CD4-positive, alpha-beta memory T cell (primary cell): ENCODE measurements at places on chromosomes 6 and 20.

DNA sequence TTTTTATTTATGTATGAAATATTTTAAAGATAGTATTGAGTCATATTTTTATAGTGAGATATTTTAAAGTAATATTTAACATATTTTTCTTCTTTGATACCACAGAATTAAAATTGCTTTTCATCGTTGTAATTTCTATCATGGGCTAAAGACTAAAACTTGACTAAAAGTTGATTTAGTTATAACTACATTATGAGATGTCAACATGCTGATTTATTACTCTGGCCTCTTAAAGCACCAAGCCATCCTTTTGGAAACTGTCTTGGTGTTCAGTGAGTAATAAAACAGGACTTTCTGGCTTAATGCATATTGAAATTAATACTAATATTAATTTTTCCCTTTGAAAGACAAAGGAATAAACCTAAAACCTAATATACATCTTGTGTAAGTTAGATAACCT lies 95.2 kb upstream of the ADGRF4 start:
- DNase-seq: no peak

GRCh38 chr6:25324066-25324762 lies 45.0 kb downstream of the CARMIL1 start:
- DNase-seq: no peak

GRCh38 chr6:158544428-158544827 lies 15.5 kb upstream of the TMEM181 start:
- no peak for DNase-seq

GRCh38 chr6:97850458-97851212 lies 567.6 kb upstream of the MMS22L start:
- DNase-seq: no peak

DNA sequence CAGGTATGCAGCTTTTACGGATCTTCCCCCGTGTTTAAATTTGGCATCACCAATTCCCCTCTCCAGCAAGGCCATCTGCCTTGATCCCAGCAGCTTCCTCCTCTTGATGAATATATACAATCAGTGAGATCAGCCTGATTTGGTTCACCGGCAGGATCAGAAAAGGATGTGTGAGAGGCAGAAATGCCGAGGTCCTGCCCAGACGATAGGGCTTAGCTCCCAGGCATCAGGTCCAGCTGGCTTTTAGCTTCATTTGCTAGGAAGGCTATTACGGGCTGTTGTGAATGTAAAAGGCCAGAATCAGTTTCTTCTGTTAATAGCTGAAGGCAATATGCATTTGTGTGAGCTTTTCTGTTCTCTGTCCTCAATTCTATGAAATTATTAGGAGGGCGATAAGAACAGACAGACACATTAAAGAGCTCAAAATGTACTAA lies 372.8 kb downstream of the BTBD9 start:
- DNase-seq: no peak

- no peak for DNase-seq
Measured at GRCh38 chr20:63054681-63055240, 48.0 kb upstream of the BHLHE23 start.

DNA sequence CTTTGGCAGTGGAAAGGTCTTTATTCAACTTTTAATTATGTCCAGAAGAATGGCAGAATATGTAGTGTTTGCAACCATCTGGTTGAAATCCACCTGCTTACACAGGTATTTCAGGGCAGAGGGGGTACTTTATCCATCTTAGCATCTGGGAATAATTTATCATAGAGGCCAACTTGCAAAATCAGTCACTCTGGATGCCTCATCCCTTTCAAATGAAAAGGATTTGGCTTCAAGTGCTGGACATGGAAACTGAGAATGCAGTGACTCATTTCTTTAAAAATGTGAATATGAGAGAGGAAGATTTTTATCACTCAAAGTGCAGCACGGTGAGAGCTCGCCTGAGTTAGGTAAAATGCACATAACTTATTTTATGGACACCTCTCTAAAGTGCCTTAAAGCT lies 758.3 kb downstream of the KIF16B start:
- DNase-seq: no peak

DNA sequence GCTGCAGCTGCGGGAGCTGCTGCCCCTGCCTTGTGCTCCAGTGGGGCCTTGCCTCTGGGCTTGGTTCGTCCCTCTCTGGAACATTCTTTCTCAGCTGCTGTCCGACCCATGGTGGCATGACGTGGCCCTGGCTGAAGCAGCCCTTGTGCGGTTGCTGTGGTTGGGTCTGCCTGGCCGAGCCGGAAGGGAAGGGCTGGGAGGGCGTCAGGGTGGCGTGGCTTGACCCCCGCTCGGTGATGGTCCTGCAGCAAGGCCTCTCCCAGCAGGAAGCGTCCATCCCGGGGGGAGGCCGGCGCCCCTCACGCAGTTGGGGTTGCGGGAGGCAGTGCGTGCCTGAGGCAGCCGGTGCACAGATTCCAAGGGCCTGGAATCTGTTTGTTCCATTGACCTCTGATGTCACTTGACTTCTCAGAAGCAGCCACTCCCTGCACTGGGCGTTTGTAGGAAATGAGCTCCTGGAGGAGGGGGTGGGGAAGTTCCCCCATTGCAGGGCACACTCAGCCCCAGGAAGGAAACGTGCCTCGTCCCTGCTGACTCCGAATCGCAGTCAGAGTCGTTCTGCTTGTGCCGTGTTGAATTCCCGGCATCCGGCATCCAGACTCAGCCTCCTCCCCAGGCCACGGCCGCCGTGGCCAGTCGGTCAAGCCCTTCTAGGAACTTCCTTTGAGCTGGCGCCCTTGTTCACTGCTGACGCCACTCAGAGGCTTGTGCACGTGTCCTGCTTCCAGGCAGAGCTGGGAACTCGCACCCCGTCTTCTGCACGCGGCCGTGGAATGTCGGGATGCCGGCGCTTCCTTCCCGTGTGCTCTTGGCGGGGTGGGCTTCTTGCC lies 9.7 kb upstream of the TNFRSF6B start:
- no peak for DNase-seq

DNA sequence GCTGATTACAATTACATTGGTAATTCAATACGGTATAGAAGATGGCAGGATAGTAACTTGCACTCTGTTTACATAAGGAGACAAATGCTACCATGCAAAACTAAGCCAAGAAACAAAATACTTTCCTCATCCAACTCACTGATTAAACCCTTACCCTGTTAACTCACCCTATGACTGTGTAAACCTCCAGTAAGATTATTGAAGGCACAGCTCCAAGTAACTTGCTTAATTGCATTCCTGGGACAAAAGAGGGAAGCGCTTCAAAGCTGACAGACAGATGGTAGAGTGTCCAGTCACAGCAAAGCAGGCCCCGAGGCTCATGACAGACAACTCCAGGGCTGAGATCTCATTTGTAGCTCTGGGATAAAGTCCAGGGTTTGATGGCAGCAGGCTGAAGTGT lies 6.9 kb upstream of the KIF16B start:
- DNase-seq: no peak

DNA sequence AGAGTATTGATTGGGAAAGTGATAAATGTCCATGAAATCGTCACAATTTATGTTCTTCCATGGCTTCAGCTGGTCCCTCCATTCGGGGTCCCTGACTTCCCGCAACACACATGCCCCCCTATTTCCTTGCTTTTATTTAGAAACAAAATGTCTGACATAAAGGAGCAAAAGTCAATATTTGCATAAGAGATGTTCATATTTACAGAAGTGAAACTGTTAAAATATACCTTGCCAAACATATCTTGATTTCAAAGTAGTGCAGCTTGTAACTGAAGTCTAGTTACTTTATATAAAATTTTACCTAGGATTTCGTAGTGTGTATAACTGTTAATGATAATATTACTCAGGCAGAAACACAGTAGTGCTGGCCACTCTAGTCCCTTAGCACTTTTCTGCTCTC lies 548.9 kb upstream of the ADGRB3 start:
- DNase-seq: no peak

DNA sequence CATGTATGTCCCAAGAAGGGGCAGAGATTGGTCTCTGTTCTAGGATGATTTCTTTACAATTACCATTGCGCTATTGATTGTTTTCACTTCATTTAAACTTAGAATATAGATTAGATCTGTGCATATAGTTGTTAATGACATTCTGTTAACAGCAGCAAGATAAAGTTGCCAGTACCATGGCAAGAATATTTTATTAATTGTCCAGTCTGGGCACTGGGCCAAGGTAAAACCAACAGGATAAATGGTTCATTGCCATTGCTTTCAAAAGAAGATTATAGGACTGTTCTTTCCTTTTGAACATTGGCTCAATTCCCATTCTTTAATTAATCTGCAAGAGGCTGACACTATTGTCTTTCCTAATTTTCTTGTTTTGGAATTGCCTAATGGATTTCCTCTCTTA lies 592.4 kb downstream of the RFPL4B start:
- no peak for DNase-seq
